ENCODE measurements at places on chromosomes 7 and 10.

- no peak for DNase-seq
Measured at GRCh38 chr7:1928645-1929348, 258.7 kb downstream of the ELFN1 start.

GRCh38 chr7:79334841-79335240 is 118.6 kb downstream of the MAGI2 start:
- no peak for DNase-seq

DNA sequence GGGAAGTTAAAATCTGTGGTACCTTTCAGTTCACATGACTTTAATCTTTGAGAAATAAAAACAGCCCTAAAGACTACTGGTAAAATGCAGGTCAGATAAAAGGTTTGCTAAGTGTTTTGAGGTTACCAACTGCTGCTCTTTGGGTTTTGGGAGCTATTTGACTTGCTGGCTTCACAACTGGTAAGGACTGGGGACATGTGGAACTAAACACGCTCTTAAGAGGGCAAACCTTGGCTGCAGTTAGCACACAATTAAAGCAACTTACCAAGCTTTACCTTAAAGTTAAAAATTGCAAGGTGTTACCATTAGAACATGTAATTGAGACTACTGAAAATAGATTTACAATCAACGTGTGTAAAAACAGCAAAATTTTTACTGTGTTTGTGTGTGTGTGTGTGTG is 220.2 kb downstream of the PHF14 start:
- DNase-seq = no peak

GRCh38 chr10:49393757-49394156 is 2.1 kb downstream of the DRGX start:
- no peak for DNase-seq

GRCh38 chr7:55078465-55079372 is 59.9 kb downstream of the EGFR start:
- DNase-seq = no peak

- peak; percentile 26 for DNase-seq
Measured at GRCh38 chr10:18659819-18660535, 746 bp downstream of the ARL5B start.

GRCh38 chr7:1134951-1135350 is 25.0 kb downstream of the ZFAND2A start:
- no peak for DNase-seq

DNA sequence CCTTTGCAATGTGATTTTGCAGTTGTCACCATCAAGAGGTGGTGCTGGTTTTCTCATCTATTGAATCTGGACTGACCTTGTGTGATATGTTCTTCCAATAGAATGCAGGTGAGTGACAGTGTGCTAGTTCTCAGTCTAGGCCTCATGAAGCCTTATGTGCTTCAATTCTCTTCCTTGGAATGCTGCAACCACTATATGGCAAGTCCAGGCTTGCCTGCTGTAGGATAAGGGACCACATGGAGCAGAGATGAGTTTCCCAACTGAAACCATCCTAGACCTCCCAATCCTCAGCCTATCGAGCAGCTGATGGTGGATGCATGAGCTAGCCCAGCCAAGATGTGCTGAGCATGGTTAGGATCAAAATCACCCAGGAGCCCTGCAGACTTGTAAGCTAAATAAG is 32.6 kb upstream of the ARHGAP21 start:
- DNase-seq = no peak

- DNase-seq = no peak
Measured at GRCh38 chr7:135664046-135664589, 1.8 kb downstream of the STMP1 start.

DNA sequence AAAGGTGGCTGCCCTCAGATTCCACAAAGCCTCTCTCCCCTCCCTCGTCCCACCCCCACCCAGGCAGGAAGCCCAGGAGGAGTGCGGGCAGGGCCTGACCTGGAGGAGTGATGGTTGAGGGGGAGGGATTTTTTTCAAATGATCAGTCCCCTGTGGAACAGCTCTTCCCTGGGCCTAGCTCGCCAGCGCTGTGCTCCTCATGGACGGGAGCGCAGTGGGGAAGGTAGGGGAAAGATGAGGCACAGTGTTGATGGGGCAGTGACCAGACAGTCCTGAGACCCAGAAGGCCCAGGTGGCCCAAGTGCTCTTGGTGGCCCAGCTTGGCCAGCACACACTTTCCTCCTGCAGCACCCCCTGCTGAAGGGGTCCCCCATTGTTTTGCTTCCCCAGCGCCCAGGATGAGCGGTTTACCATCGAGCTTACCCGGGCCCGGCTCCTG is 8.5 kb downstream of the SAP25 start:
- no peak for DNase-seq

- DNase-seq = no peak
Measured at GRCh38 chr7:91912494-91912893, 28.2 kb upstream of the AKAP9 start.

DNA sequence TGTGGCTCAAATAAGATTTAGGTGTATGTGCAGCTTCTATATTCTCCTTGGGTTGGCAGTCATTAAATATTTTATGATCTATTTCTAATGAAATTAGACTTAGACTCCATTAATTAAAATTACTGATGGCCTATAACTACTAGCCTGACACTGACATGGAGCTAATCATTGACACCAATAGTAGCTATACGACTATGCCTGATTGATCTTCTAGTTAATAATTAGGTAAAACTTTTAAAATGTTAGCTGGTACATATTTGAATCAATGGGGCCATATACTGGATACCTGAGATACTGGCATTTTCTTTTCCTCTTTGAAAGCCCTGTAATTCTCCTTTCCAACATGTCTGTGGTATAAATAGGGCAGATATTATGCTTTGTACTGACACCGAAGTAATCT is 14.4 kb downstream of the WEE2 start:
- no peak for DNase-seq

- no peak for DNase-seq
Measured at GRCh38 chr7:154431045-154431444, 378.8 kb downstream of the DPP6 start.

- DNase-seq = no peak
Measured at GRCh38 chr7:150390205-150390604, 11.1 kb downstream of the ZNF775 start.

GRCh38 chr10:133098426-133099124 is 10.9 kb downstream of the ADGRA1 start:
- no peak for DNase-seq

- no peak for DNase-seq
Measured at GRCh38 chr7:151920488-151920887, 35.8 kb upstream of the GALNTL5 start.

DNA sequence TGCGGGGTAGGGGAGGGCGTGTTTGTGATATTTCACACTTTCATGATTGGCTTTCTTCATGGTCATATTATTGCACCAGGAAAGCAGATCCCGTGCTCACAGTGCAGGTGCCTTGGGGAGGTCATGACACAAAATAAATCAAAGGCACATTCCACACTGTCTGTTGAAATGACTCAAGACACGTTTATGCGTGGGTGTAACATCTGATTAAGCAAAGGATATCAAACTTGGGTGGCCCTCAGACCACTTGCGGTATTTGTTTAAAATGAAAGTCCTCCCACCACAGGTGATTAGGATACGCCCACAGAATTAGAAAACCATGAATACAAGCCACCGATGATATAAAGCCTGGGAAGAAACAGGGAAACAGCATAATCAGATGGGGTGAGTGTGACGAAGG is 51.1 kb downstream of the SVIL start:
- DNase-seq = no peak

DNA sequence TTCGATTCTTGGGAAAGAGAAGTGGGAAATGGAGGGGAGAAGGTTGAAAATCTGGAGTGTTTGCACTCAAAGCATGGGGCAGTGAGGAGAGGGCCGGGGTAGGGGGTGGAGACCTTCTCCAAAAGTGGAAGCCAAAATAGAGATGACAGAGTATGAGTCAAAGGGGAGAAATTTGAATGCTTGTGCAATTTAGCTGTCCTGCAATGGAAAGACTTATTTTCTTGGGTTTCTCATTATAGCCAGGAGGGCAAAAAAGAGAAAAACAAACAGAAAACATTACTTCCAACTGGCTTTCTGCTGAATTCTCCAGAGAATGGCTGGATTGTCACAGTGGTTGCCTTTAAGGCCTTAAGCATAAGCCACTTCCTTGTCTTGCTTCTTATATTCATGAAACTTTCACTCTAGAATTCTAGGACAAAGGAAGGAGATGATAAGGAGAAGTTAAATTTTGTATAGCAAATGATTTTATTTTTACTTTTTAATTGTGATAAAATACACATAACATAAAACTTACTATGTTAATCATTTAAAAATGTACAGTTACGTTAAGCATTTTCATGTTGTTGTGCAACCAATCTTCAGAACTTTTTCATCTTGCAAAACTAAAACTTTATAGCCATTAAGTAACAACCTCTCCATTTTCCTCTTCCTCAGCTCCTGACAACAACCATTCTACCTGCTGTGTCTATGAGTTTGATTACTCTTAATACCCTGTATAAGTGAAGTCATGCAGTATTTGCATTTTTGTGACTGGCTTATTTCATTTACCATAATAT is 100.2 kb downstream of the GPR85 start:
- no peak for DNase-seq

- DNase-seq = peak; percentile 93
Measured at GRCh38 chr7:16753102-16753931, at the start of gene TSPAN13. Gene TSPAN13, plus strand, starts transcription at chr7:16753755. Its CDS starts 213 bp downstream, at chr7:16753968.

GRCh38 chr10:4246881-4247358 is 461.9 kb upstream of the KLF6 start:
- no peak for DNase-seq

DNA sequence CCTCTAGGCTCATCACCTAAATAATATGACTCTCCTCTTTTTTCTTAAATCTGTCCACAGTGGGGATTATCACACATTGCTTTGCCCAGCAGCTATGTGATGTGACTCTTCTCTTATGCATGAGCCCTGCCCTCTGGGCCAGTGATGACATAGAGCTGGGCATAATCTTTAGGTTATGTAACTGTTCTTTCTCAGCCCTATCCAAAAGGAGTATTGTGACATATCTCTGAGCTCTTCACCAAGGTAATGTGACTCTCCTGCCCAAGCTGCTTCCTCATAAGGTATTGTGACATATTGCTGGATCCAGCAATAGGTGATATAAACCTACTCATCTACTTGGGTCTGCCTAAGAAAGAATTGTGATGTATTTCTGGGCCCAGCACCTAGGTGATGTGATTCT is 37.7 kb upstream of the ZNF107 start:
- no peak for DNase-seq

GRCh38 chr7:28236560-28236959 is 56.0 kb upstream of the JAZF1 start:
- DNase-seq = no peak

- no peak for DNase-seq
Measured at GRCh38 chr7:33634606-33635005, 270.7 kb upstream of the BMPER start.

GRCh38 chr7:100547872-100548271 is 8.9 kb downstream of the AGFG2 start:
- DNase-seq = no peak

DNA sequence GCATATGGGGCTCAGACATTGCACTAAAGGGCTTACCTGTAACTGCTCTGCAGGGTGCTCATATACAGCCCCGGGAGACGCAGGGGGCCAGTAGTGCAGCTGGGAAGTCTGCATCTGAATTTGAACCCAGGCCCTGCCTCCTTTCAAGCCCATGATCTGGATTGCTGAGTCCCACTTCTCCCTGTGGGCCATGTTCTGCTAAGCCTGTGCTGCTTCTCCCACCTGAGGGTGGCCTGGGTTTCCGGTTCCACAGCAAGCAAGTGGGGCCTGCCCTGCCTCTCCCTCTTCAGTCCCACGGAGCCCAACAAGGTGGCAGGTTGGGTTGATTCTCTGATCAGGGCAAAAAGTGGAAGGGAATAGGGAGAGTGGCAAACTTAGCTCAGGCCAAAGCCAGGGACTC is 56.6 kb upstream of the GDF10 start:
- DNase-seq = no peak

GRCh38 chr10:103895411-103896186 is 22.4 kb downstream of the STN1 start:
- DNase-seq = no peak

- DNase-seq = no peak
Measured at GRCh38 chr7:130290745-130291144, 2.2 kb upstream of the CPA4 start.

GRCh38 chr7:68980011-68980410 is 618.3 kb upstream of the AUTS2 start:
- DNase-seq = no peak

DNA sequence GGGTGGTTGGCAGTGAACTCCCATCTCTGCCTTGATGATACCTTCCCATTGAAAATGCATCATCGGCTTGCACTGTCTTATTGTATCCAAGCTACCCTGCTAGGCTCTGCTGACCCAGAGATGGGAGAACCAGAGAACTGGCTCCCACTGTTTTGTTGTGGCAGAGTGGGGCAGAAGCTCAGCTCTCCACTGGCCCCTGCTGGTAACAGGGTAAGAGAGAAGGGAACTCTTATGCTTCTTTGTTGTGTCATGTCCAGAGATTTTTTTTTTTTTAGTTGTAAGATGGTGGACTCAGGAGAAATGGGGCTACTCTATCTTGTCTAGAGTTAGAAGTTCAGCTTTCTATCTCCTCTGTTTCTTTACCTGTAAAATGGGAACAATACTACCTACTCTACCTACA is 100.5 kb upstream of the SDK1 start:
- no peak for DNase-seq

DNA sequence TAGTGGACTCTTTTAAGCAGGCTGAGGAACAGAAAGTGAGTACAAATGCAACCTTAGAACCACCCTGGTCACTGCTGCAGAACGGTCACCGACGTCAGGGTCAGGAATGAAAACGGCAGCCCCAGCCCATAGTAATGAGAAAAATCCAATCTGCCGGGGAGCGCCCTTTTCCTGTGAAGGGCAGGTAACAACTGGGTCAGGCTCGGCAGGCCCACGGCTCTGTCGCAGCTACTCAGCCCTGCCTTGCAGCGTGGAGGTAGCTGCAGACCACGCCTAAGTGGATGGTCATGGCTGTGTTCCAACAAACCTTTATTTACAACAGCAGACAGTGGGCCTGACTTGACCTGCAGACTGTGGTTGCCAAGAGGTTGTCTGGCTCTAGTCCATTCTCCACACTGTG is 563.2 kb downstream of the DNAJB6 start:
- no peak for DNase-seq

GRCh38 chr7:28579571-28579970 is 167.3 kb downstream of the CREB5 start:
- no peak for DNase-seq

DNA sequence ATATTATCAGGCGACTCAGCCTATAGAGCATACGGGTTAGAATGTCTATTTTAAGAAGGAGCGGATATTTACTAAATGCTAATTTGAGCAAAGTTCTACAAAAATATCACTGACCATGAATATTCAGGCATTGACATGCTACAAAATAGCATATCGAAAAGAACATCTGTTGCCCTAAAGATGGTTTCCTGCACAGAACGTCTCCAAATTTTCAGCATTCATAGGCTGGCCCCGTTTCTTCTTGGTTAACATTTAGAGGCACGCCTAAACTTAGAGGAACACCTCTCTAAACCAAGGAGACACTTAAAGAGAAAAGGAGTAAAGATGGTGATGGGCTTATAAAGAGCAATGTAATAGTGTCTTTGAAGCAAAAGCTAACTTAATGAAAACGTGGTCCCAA is 1.3 kb upstream of the MINPP1 start:
- DNase-seq = no peak

GRCh38 chr10:78000956-78001472 is 28.3 kb downstream of the POLR3A start:
- DNase-seq = no peak

GRCh38 chr7:95549818-95550529 is 46.3 kb downstream of the PDK4 start:
- no peak for DNase-seq

Data from D341Med (cell line).